ENCODE measurements at places on chromosomes 6 and 20.

GRCh38 chr6:32413427-32414047 lies 6.6 kb upstream of the BTNL2 start:
- DNase-seq = peak; percentile 58

GRCh38 chr6:22596011-22596410 lies 26.6 kb downstream of the HDGFL1 start:
- DNase-seq = no peak

GRCh38 chr20:57465486-57465885 lies 59.5 kb downstream of the CTCFL start:
- DNase-seq = no peak

DNA sequence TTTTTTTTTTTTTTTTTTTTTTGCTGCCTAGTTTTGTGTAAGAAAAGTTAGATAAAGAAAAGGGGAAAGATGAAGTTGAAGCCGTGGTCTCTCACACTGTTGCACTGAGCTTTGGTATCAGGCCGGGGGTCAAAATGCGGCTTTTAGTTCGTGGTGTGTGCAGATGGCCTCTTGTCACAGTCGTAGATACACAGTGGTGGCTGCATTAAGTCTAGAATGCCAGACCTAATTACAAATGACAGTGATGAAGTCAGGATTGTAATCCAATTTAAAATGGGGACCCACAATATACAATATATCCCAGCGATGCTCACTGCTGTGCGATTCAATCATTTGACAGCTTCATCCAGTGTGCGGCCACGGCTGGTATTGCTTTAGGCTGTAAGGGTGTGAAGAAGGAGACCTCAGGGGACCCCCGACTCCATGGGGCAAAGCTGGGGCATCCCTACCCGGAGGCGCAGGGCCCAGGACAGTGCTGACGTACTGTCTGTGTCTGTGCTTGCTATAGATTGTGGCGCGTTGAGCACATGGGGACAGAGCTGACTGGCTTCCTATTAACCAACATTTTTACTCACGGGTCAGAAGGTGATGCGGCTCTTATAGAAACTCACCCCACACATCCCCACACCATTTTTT lies 210.0 kb upstream of the SOX4 start:
- DNase-seq = peak; percentile 54

- DNase-seq = no peak
Measured at GRCh38 chr20:17014217-17014616, 212.6 kb upstream of the PCSK2 start.

GRCh38 chr6:168291450-168291849 lies 28.1 kb downstream of the DACT2 start:
- DNase-seq = no peak

DNA sequence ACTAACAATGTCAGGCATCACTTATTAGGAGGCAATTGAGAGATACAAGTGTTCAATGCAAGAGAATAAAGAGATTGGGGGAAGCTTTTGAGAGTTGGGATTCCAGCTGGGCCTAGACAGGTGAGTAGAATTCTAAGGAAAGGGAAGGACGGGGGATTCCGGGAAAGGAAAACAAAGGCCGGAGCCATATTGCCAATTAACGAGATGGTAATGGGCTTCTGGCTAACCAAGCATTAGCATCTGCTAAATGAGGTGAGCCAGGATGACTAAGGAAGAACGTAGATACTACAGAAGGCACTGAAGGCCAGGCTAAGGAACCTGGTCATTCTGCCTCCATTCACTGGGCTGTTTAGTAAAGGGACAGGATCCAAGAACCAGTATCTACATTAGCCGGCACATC lies 10.5 kb downstream of the FYN start:
- no peak for DNase-seq
